ENCODE measurements at places on chromosomes 13 and 19.

- peak; percentile 69 for DNase-seq
Observed at GRCh38 chr13:105139380-105140285, 1395.8 kb downstream of the EFNB2 start.

- no peak for DNase-seq
Observed at GRCh38 chr19:19533841-19534240, 4.2 kb upstream of the CILP2 start.

GRCh38 chr13:110684388-110685056 is 21.4 kb downstream of the CARS2 start:
- no peak for DNase-seq

DNA sequence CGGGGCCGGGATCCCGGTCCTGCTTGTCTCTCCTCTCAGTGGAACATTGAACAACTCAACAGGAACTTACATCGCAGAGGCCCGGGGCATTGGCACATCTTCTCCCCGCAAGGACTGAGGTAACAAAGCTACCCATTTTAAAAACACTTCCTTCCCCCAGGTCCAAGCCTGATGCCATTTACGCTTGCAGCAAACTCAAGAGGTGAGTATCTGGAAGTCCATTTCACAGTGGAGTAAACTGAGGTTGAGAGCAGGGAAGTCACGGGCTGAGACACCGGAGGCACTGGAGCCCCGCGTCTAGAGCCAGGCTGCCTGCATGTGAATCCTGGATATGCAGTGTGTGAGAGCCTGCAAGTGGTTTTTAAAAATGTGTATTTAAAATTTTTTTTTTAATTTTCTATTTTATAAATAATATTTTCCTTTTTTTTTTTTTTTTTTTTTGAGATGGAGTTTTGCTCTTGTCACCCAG is 492 bp upstream of the PGLYRP1 start:
- DNase-seq, result no peak

- no peak for DNase-seq
Observed at GRCh38 chr13:107217251-107217650, 649.3 kb upstream of the ARGLU1 start.

DNA sequence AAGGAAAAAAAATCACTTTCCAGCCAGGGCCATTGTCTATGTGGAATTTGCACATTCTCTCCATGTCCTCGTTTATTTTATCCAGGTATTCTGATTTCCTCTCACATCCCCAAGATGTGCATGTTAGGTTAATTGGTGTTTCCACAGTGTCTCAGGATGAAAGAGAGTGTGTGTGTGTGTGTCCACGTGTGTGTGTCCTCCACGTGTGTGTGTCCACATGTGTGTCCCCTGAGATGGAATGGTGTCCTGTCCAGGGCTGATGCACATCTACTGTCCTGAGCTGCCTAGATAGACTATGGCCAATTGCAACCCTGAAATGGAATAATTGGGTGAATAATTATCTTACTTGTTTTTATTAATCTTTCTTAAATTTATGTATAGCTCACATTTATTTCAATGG is 2436.5 kb downstream of the PCDH9 start:
- DNase-seq, result no peak

- peak; percentile 87 for DNase-seq
Observed at GRCh38 chr13:99176309-99177276, 24.1 kb upstream of the UBAC2 start.

DNA sequence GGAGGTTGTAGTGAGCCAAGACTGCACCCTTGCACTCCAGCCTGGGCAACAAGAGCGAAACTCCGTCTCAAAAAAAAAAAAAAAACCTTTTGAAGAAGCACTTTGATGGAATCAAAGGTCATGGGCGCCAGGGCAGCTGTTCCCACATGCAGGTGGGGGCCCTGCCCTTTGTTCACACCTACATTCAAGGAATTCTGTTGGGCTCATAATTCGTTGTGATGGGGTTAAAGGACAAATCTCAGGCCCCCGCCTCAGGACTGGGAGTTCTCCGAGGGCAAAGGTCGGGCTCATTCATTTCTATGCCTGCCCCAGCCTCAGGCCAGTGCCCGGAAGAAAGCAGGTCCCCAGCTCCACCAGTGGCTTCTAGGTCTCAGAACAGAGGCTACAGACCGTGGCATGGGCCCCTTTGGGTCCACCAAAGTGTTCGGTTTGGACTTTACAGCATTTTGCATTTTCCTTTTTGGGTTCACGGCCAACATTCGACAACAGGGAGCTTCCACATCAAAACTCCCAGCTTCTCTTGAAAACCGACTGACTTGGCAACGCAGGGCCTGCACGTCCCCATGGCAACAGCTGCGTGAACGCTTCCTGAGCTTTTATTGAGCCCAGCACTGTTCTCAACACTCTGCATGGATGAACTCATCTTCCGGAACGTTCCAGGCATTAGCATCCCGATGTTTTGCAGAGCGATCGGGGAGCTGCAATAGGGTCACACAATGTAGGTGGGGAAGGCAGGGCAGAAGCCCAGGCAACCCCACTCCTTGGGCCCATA is 10.1 kb upstream of the GTF2F1 start:
- DNase-seq, result no peak

GRCh38 chr13:32415019-32415418 is 12.9 kb downstream of the N4BP2L1 start:
- DNase-seq, result no peak

- DNase-seq, result no peak
Observed at GRCh38 chr19:41299755-41300089, 10.2 kb upstream of the CCDC97 start.

GRCh38 chr13:31250435-31250834 is 50.7 kb downstream of the B3GLCT start:
- DNase-seq, result no peak

DNA sequence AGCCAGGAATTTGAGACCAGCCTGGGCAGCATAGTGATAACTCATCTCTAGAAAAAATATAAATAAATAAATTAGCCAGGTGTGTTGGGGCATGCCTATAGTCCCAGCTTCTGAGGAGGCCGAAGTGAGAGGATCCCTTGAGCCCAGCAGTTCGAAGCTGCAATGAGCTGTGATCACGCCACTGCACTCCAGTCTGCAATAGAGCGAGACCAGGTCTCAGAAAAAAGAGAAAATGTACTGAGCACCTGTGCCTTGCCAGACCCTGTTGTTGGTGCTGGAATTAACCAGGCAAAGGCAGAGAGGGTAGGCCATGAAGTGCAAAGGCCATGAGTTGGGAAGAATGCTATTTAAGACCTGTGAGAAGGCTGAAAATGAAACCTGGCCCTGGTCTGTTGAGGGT is 2.7 kb downstream of the CYTH2 start:
- no peak for DNase-seq

DNA sequence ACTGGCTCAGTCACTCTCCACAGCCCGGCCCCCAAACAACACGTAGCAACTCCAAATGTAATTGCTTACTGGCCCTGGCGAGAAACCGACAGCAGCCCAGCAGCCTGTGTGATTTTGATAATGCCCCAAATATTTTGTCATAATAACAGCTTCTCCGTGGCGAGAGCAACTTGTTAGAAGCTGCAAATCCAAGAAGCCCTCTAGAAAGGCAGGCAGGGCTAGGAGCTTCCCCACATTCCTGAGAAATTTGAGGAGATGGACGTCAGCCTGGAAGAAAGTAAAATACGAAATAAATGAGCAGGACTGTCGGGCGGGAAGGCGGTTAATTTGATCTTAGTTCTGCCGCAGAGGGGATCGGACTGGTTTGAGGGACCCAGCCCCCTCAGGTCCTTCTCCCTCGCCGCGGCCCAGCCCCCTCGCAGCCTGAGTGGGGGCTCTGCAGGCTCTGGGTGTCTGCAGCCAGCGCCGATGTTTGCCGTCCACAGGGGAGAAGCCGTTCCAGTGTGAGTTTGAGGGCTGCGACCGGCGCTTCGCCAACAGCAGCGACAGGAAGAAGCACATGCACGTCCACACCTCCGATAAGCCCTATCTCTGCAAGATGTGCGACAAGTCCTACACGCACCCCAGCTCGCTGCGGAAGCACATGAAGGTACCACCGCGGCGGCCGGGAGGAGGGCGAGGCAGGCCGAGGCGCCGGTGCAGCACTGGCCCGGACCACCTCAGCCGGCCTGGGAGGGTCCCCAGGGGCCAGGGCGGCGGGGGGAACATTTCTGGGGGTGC is 3.1 kb downstream of the ZIC2 start:
- DNase-seq, result peak; percentile 34

GRCh38 chr13:21986602-21987001 is 315.7 kb downstream of the FGF9 start:
- no peak for DNase-seq

GRCh38 chr13:96934889-96935489 is 59.3 kb downstream of the OXGR1 start:
- DNase-seq, result no peak

GRCh38 chr19:590396-590745 is 690 bp downstream of the HCN2 start:
- DNase-seq, result no peak

DNA sequence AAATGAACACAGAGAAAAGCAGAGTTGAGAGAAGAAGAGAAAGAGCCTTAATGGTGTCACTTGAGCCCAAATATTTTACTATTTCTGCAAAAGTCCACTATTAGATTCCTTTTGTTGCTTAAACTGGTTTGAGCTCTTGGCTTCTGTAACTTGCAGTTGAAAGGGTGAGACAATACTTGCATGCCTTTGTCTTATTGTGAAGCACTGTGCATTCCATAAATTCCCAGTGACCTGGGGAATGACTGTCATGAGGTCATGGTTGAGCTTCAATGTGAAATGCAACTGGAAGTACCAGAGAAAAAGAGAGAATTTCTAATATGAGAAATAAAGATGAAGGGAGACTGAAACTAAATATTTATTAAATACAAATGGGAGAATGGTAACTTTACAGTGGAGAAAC is 310.9 kb downstream of the TDRD3 start:
- no peak for DNase-seq

- no peak for DNase-seq
Observed at GRCh38 chr19:11506101-11506555, 489 bp upstream of the ZNF653 start.

DNA sequence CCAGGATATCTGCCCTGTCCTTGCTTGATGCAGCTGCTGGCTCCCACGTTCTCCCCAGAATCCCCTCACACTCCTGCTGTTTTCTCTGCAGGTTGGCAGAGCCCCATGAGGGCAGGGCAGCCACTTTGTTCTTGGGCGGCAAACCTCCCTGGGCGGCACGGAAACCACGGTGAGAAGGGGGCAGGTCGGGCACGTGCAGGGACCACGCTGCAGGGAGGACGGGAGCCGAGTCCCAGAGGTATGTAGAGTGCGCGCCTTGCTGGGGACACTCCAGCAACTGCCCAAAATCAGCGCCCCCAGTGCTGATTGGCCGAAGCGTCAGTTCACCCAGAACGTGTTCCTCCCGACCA is 30.3 kb upstream of the MIER2 start:
- no peak for DNase-seq

GRCh38 chr19:19417628-19418245 is 12.3 kb downstream of the GATAD2A start:
- DNase-seq, result no peak

DNA sequence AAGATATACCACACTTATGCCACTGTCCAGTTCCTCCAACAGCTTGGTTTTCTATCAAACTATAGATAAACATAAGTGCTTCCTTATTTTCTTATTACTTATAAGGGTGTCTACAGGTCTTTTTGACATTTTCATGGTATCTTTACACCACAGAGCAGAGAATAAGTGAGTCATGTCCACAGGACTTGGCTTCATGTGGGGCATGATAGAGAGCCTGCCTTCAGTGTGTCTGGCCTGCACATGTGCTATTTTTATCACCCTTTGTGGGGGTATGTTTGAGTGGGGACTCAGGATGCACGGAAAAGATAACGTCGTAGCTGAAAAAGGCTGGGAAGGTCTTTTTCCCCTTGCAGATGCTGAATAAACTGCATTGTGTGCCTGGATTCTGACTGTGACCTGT is 8.1 kb upstream of the STOML3 start:
- no peak for DNase-seq

DNA sequence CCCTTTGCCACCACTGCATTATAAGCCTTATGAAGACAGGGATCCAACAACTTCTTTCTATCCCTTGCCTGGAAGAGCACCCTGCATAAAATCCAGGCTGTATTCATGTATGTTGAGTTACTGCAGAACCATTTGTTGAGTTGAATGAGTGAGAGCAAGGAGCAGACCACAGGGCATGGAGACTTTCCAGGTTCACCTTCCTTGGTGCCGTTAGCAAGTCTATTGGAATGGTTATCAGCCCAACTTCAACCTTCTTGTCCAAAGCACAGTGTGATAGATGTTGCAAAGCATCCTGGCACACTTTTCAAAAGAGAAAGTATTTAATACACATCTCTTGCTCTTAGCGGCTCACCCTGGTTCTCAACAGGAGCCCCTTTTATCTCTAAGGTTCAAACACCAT is 100.9 kb upstream of the CLDN10 start:
- no peak for DNase-seq

DNA sequence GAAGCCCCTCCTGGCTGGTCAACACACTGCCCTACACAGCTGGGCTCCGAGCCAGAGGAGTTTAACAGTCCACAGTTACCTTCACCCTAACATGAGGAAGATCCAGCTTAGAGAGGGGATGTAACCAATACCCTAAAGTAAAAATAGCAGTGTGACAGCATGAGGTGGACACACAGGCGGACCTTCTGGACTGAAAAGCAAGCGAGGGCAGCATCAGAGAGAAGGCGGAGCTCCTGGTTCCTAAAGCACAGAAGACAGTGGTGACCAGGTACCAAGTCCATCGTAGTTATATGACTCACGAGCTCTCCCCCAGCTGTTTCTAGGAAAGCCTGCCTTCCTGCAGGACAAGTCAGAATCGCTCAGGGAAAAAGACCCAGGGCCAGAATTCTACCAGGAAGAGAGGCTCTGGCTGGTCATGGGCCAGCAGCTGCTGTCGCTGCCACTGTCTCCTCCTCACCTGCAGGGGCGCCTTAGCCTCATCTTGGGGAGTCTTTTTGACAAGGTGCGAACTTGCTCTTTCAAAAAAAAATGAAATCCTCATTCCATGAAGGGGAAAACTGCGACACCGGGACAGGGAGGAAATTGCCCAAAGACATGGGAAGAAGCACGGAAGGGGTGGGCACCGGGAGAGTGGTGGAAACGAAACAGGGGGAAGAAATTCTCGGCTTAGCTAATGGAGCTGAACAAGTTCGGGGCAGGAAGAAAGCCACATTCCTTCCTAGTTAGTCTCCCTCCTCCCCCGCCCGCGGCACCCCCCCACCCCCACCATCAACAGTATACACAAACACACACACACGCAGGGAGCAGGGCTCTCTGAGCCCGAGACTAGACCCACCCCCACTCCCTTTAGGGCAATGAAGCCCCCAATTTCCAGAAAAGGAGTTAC is 1.7 kb downstream of the ELL start:
- peak; percentile 70 for DNase-seq

- DNase-seq, result no peak
Observed at GRCh38 chr13:40158757-40159156, 503.3 kb downstream of the COG6 start.

- no peak for DNase-seq
Observed at GRCh38 chr13:112995395-112996191, 26.6 kb downstream of the MCF2L start.
